ENCODE measurements at places on chromosomes 2 and 18.

DNA sequence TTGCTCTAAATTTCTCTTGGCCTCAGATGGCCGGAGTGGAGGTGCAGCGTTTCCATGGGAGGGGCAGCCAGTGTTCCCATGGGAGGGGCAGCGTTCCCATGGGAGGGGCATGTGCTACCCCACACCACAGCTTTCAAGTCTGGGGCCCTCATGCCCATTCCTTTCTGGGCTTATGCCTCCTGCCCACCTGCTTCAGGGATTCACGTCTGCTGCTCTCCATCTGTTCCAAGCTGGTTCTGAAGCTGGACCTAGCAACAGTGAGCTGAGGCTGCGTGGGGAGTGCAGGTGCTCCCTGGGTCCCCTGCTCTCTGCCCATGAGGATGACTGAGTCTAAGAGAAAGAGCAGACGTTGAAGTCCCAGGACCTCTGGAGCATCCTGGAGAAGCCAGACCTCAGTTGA lies 243.1 kb upstream of the PXDN start:
- DNase-seq = no peak

DNA sequence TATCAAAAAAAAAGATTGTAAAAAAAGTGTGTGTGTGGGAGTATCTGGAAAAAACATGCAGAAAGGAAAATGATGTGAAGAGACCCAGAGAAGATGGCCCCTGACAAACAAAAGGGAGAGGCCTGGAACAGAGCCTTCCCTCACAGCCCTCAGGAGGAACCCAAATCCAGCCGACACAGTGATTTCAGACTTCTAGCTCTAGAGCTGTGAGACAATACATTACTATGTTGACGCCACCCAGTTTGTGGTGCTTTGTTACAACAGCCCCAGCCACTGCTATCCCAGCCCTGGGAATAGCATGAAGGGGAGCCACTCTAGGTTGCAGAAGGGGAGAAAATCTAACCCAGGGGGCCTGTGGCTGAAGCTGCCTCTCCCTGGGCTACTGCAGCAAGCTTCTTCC lies 59.0 kb upstream of the ZBTB7C start:
- DNase-seq = no peak

- no peak for DNase-seq
Measured at GRCh38 chr18:44786688-44787087, 106.0 kb downstream of the SETBP1 start.

- no peak for DNase-seq
Measured at GRCh38 chr18:56443166-56443907, 195.1 kb downstream of the TXNL1 start.

GRCh38 chr18:49185623-49186022 lies 234.9 kb upstream of the SMAD7 start:
- DNase-seq = no peak

GRCh38 chr2:177724398-177725287 lies 332.1 kb downstream of the AGPS start:
- peak; percentile 28 for DNase-seq

DNA sequence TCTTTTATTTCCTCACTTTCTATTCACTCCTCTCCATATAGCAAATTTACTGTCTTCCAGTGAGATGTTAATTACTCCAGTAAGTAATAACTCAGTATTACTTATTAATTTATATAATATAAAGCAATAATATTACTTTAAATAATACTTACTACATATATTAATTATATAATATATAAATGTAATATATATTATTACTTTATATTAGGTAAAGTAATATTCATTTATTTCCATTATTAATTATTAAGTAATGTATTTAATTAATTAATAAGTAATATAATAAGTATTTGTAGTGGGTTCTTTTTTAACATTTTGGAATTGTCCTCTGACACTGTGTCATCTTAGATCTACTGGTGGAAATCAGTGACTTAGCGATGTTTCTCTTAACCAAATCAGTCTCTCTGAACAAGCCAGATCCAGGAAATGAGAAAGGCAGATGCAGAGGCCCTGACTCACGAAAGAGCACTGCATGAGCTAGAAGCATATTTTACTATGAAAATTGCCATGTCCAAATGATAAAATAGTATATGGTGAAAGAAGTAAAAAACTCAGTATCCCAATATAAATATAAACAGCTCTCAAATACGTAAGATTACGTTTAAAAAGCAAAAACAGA lies 115.9 kb downstream of the DSEL start:
- no peak for DNase-seq

- DNase-seq = no peak
Measured at GRCh38 chr2:38934742-38935141, 45.1 kb downstream of the ARHGEF33 start.

DNA sequence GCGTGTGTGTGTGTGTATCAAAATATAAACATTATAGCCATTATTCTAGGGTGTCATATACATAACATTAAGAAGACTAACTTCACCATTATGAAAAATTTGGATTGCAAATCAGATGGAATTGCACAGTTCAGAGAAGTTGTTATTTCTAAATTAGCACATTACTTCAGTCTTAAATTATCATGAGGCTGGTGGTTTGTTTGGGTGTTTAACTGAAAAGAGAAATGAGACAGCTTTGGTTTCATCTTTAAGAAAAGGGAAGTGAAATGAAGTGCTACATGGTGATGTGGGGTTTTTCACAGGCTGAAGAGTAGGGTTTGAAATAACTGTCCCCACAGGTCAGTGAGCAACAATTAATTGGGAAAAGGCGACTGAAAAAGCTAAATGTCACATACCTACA lies 161.2 kb upstream of the XIRP2 start:
- no peak for DNase-seq

- no peak for DNase-seq
Measured at GRCh38 chr2:113672326-113672932, 45.4 kb downstream of the RABL2A start.

DNA sequence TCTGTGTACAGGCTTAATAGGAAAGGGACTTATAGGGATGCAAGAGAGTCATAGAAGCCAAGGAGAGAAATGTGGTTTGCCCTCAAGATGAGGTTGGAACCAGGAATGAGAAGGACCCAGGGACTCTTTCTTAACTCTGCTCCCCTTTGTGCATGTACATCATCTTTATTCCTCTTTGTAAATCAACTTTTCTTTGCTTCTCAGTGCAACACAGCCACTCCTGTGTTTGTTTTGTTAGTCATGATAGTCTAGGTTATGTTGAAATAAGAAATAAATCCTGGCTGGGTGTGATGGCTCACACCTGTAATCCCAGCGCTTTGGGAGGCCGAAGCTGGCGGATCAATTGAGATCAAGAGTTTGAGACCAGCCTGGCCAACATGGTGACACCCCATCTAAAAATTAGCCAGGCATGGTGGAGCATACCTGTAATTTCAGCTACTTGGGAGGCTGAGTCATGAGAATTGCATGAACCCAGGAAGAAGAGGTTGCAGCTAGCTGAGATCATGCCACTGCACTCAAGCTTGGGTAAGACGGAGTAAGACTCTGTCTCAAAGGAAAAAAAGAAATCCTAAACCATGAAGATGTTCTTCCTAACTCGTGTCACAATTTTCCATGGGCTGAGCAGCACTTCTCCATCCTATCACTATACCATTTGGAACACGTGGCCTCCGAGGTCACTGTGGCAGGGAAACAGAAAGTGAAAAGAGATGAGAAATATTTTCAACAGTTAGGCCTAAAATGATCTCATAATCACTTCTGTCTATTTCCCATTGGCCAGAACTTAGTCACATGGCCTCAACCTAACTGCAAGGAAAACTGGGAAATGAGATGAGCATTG lies 73.0 kb upstream of the TMEM17 start:
- no peak for DNase-seq

- no peak for DNase-seq
Measured at GRCh38 chr2:186806591-186806990, 42.4 kb downstream of the ZSWIM2 start.

DNA sequence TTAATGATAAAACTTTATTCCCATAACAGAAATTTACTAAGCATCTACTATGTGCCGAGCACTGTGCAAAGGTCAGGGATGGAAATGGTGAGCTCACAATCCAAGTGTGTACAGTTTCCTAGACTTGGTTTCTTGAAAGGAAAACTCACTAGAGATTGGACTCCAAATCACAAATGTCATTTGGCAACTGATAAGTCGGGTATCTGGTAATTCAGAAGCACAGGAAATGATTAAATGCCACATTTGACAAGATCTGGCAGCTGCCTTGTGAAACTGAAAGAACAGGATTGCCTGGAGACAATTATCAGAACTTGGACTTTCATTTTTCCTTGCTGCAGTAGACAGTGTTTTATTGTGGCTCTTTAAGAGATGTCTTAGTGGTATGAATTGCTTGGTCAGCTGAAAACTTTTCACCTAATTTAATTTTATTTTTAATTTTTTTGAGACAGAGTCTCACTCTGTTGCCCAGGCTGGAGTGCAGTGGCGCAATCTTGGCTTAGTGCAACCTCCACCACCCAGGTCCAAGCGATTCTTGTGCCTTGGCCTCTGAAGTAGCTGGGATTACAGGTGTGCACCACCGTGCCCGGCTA lies 19.2 kb downstream of the ITGA6 start:
- no peak for DNase-seq

- no peak for DNase-seq
Measured at GRCh38 chr2:200735061-200735460, 76.6 kb upstream of the BZW1 start.

DNA sequence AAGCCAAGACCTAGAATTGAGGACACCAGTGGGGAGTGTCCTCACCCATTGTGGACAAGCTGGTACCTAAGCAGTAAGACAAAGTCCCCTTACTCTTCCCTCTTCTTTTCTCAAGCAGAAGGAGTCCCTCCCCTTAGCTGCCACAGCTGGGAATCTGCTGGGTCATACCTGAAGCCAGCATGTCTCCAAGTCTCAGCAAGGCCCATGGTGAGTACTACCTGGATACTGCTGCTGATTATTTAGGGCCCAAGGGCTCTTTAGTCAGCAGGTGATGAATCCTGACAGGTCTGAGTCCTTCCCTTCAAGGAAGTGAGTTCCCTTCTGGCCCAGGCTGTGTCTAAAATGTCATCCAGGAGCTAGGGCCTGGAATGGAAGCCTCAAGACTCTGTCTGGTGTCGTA lies 198.6 kb upstream of the STK17B start:
- no peak for DNase-seq

GRCh38 chr2:109422071-109422757 lies 191.6 kb downstream of the SEPTIN10 start:
- no peak for DNase-seq

DNA sequence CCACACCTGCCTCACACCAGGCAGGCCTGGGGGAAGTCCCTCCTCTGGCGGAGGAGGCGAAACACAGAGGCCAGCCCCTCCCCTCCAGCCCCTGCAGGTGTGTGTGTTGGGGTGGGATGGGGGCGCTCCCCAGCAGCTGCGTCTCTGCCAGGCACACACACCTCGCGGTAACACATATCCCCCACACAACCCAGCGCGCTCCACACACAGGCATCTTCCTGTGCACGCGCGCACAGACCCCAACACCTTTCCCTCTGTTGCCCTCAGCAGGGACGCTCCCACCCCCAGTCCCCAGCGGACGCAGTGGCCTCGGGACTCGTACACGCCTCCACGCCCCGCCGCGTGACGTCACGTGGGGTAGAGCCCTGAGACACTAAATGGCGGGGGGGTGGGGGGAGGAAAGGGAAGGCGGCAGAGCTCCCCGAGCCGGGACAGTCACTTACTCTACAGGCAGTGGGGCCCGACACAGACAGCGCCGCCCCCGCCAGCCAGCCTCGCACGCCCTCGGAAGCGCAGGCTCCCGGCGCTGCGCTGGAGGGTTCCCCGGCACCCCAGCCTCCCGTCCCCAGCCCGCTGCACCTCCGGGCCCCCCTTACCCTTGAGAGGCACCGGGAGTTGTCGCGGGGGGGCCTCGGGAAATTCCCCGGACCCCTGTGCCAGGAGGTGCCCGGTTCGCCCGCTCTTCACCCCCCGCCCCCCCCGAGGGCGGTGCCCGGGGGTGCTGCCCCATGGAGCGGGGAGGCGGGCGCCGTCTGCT lies at the start of gene WNT10A:
WNT10A (plus strand) TSS at position 751 of the 757 bp plus-strand sequence. CDS start 144 bp downstream, outside the sequence.
- no peak for DNase-seq

DNA sequence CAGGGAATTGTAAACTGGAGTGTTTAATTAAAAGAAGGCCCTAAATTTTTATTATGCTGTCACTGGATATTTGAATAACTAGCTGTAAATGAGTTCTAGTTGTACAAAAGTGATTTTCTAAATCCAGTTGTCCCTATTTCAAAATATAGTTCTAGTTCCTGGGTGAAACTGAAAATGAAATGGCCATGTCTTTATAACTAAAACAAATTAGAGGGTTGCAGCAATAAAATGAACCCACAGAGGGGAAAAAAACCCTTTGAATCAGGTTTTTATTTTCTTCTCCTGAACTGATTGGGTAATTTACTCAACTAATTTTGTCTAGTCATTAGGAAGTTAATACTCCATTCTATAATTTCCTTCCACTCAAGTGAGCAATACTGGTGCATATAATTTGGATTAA lies 55.6 kb upstream of the MAP4K3 start:
- no peak for DNase-seq

DNA sequence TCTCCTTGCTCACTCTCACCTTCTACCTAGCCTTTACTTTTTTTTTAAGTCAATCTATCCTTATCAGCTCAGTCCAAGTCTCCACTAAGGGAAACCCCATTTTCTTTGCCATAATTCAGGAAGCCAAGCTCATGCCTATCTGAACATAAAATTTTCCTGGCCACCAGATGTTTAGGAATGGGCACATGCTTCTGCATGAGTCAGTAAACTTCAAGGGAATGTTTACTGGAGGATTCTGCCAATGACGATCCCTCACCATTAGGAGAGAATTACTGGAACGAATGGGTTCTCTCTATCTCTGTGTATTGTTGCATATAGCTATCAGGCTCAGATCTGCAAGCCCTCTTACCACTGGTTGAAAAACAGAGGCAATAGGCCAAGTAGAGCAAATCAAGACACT lies 731.7 kb upstream of the ZNF804A start:
- DNase-seq = no peak

DNA sequence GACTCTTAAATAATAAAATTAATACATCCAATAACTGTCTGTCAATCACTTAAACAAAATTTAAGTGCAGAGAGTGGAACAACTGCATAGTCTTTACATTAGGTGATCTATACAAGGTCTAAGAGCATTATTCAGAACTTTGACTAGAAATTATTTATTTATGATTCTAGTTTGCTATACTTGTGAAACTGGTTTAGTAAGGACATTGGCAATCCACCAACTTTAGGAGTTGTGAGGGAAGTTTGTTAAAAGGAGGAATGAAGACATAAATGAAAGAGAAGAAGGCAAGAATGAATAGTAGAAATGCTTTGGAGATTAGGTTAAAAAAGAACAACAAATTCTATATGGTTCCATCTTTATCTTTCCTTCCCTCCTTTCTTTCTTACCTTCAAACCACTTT lies 217.5 kb downstream of the GPD2 start:
- no peak for DNase-seq

GRCh38 chr2:209495855-209496585 lies 72.2 kb downstream of the MAP2 start:
- peak; percentile 94 for DNase-seq

- DNase-seq = peak; percentile 71
Measured at GRCh38 chr2:26001743-26002351, 19.6 kb upstream of the KIF3C start.

DNA sequence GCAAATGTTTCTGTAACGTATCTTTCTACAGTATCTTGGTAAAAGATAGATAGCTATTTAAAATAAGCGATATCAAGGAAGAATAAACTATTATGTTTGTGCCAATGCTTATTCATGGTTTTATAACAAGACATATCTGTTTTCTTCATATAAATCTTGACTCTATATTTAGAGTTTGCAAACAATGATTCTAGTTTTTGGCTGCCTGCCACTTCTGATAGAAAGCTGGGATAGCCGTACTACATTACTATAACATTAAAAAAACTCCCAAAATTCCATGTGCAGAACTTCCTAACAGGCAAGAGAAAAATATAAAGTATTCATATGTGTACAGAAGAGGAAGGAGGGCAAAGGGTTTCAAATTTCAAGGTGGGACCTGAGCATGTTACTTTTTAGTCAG lies 985.0 kb downstream of the BCL11A start:
- DNase-seq = no peak
